Stimulated activated CD4-positive, alpha-beta T cell treated with anti-CD3 and anti-CD28 coated beads, Interleukin-1b, Interleukin-23, amount 100 ng/mL, for 1 hour (primary cell): ENCODE measurements at places on chromosomes 13 and 19.

DNA sequence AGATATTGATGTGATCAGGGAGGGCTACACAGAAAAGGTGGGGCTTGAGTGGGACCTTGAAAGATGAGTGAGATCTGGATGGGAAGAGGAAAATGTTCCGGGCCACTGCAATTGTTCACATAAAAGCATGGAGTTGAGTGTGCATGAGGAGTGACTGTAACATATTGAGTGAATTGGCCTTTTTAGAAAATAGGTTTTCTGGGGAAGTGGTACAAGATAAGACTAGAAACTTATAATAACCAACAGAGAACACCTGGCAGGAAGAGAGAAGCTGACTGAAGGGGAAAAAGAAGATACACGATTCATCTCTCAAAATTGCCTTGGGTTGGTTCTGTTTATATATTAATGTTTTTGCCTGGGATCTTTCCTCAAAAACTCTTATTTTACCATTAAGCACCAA is 32.2 kb downstream of the SLC10A2 start:
- DNase-seq: no peak

- DNase-seq: no peak
These were observed 2.0 kb upstream of the FFAR1 start for GRCh38 chr19:35345671-35346111.

DNA sequence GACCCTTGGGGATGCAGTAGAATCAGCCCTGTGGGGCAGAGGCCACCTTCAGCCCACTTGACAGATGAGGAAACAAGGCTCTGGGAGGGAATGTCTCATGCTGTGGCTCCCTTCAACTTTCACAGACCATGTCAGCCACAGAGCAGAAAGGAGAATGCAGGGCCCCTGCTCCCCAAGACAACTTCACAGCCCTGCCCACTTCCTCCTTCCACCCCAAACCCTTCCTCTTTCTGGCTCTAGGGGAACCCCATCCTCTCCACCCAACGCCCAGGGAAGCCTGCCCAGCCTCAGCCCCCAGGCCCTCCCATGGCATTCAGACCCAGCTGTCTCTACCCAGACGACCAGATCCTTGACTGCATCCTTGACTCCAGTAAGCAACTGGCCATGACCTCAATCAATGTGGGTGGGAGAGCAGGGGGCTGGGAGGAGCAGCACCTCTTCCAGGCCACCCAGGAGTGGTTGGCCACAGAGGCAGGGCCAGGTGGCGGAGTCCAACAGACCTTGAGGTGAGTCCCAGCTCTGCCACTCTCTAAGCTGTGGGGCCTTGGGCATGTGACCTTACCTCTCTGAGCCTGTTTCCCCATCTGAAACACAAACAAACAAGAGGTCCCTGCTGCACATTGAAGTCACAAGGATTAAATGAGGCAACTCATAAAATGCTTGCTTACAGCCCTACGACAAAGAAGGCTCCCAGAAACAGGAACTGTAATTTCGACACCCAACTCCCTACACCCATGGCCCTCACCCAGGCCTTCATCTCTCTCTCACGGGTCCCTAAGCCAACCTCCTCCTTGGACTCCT is 15.8 kb downstream of the DEDD2 start:
- no peak for DNase-seq

GRCh38 chr19:42199440-42200115 is 17.9 kb downstream of the DEDD2 start:
- no peak for DNase-seq

- no peak for DNase-seq
These were observed 131.2 kb downstream of the IRS2 start for GRCh38 chr13:109655206-109655600.

DNA sequence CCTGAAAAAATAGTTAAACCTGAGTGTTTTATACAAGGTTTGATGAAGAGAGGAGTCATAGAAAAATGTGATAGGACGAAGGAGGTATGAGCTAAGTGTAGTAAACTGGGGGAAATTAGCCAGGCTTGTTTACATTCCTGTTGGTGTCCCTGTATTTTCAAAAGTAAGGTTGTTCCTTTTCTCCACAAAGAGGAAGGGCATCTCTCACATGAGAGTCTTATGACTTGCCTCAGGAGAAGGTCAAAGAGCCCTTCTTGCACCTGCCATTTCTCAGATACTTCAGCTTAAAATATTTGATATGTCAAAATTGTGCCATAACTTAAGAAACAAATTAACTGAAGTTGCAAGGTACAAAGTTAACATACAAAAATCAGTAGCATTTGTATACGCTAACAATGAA is 3.6 kb upstream of the N4BP2L2 start:
- DNase-seq: no peak

GRCh38 chr19:50967929-50968715 is 1.3 kb downstream of the KLK6 start:
- no peak for DNase-seq

- DNase-seq: no peak
These were observed 11.7 kb downstream of the NDUFB7 start for GRCh38 chr19:14559916-14560775.

GRCh38 chr19:28607066-28607583 is 605.8 kb downstream of the UQCRFS1 start:
- no peak for DNase-seq

- DNase-seq: no peak
These were observed 6.4 kb downstream of the DOHH start for GRCh38 chr19:3494051-3494450.

DNA sequence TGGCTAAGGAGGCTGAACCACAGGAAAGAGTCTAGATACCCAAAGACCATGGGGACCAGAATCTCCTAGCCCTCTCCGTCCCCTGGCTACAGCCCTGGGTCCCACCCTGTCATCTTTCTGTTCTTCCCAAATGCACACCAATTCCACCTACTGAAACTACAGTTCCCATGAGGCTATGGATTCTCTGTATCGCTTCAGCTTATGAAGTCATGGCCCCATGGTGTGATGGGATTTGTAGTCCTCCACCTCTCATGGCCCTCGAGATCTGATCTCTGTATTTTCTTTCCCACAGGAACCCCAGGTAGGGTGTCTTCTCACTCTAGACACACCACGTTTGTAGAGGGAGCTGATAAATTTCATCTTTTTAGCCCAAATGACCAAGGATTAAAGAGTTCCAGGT is 11.8 kb downstream of the PTPRH start:
- no peak for DNase-seq

GRCh38 chr13:34879851-34880250 is 62.2 kb upstream of the NBEA start:
- no peak for DNase-seq

DNA sequence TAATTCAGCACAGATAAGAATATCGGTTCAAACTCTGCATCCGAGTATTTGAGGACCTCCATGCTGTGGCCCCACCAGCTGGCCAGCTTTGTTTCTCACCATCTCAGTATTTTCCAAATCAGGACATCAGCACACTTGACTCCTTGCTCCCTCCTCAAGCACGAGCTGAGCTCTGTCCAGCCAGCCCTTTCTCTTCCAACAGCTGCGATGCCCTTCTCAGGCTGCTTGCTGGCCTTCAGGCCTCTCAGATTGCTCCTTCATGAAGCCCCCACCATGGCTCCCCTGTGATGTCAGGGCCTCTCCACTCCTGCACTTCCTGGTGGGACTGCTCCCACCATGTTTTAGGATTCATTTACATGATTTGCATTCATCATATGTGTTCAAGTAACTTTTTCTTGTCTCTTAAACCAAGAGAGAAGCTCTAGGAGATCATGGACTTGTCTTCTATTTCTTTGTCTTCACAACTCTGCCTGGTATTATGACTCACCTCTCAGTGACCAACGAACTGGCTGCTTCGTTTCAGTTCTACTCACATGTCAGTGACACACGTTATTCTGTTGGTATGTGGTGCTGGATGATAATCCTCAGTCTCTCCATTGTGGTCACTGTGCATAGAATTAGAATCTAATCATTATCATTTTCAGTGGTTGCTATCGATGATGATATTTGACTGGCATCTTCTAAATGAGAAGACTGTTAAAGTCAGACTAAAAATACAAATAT is 471.7 kb downstream of the EFNB2 start:
- DNase-seq: no peak

GRCh38 chr13:114173745-114174144 is 5.3 kb upstream of the CFAP97D2 start:
- no peak for DNase-seq

- no peak for DNase-seq
These were observed 114.3 kb upstream of the KLF12 start for GRCh38 chr13:74248477-74248876.

- DNase-seq: no peak
These were observed 161.1 kb downstream of the KCTD15 start for GRCh38 chr19:33957804-33958203.

DNA sequence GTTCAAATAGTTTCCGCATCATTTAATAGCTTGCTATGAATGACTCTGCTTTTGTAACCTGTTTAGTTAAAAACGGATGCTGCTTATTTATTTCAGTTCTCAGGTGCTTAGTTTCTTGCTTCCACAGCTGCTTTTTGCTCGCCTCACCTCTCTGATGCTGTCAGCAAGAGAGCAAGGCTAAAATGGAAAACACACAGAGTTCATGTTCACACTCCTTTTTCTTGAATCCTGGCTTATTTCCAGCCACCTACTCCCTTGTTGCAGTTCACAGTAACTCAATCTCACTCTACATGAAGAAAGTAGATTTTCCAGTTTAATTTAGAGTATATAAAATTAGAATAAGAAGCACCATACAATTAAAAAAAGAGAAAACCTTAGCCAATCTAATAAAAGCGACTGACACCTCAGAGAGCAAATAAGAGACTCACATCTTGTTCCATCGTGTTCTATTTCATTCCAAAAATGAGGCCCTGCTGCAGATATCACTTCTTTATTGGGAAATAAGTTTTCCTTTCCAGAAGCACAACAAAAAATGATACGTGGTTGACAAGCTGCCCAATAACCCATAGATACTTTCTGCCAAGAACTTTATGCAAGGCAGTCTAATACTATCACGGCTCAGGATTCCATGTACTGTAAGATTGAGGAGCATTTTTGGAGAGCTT is 326.1 kb upstream of the SLITRK1 start:
- DNase-seq: no peak

- no peak for DNase-seq
These were observed 110.8 kb downstream of the ZNF536 start for GRCh38 chr19:30482956-30483355.

DNA sequence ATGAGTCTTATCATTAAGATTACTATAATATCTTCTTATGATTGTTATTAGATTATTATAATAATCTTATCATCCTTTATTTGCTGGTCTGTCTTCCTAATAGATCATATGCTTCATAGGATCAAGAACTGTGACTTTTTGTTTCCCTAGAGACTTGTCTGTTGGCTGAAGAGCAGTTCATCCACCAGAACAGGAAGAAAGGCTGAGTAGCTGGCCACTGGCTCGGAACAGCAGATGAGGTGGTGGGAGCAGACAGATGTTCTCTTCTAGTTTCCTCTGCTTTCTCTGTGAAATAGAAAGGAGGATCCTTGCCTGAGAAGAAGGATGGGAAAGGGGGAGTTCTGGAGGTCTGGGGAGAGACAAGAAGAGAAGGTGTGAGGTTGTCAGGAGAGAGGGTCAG is 120.0 kb downstream of the CCNA1 start:
- no peak for DNase-seq

DNA sequence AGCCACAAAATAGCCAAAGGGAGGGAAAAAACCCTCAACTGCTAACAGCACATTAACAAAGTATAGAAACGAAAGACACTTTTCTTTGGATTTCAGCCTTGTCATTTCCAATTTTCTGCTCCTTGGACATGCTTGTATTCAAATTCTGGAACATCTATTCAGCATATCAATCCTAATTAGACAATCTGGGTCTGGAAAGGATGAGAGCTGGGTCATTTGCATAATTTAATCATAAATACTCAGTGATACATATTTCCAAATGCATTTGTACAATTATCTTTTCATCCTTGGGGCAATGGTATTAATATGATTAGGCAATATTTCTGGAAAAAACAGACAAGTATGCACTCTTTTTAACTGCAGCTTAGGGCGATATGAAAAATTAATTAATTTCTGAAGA is 14.3 kb downstream of the DACH1 start:
- no peak for DNase-seq

GRCh38 chr13:43153436-43154090 is 130.2 kb downstream of the DNAJC15 start:
- DNase-seq: no peak

- no peak for DNase-seq
These were observed 244.8 kb downstream of the TSHZ3 start for GRCh38 chr19:31104451-31104850.

DNA sequence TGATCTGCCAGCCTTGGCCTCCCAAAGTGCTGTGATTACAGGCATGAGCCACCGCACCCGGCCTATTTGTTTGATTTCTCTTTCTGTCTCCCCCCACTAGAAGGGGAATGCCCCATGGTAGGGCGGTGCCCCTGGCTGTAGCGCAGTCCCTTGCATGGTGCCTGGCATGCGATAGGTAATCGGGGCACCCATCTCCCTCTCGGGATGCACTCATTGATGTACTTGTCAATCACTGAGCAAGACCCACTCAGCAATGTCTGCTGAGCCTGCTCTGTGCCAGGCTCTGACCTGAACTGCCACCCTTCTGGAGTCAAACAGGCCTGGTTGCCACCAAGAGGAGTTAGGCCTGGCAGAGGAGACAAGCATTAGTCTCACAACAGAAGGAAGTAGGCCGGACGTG is 19.8 kb downstream of the DNM2 start:
- DNase-seq: no peak

GRCh38 chr13:48333976-48334375 is 30.4 kb downstream of the RB1 start:
- DNase-seq: no peak

GRCh38 chr19:17075864-17076542 is 426 bp downstream of the MYO9B start:
- no peak for DNase-seq

DNA sequence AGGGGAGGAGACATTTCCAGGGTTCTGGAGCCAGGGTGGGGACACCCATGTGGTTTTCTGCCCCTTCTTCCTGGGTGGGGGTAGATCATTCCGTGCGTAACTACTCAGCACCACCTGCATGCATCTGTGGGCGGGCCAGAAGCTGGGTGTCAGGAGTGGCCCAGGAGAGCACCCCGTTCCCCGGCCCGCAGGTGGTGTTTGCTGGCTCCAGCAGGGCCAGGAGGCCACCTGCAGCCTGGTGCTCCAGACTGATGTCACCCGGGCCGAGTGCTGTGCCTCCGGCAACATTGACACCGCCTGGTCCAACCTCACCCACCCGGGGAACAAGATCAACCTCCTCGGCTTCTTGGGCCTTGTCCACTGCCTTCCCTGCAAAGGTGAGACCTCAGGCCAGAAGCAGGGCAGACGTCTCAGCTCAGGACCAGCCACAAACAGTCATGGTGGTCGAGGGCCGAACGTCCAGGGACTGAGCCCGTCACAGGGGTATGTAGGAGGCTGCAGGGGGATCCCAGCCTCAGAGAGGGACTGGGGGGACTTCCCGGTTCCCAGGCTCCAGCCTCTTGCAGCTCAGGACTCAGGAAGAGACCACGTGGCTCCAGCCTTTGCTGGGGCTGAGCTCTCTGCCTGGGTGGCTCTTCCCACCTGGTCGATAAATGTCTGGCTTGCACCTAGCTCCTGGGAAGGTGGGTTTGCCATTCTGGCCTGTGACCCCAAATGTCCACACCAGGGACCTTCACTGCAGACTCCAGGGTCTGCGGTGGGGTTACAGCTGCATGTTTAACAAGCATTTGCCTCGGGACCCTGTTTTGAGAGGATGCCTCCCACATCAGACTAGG is 1.6 kb downstream of the FSTL3 start:
- DNase-seq: no peak

- no peak for DNase-seq
These were observed 830.6 kb upstream of the SLITRK5 start for GRCh38 chr13:86840250-86841191.

- no peak for DNase-seq
These were observed 46.4 kb upstream of the SHKBP1 start for GRCh38 chr19:40530091-40530901.

- no peak for DNase-seq
These were observed 18.7 kb downstream of the CD70 start for GRCh38 chr19:6572217-6572616.

GRCh38 chr13:40171566-40171965 is 494.9 kb downstream of the FOXO1 start:
- no peak for DNase-seq
